ENCODE measurements at places on chromosomes 5 and 9. TPM values are rescaled to one million over a fixed set of nuclear protein-coding genes. Genes with fewer than 3 reads are reported as not detected.
A peak's percentile ranks its signal among the peaks of the same experiment; 100 is the strongest.

DNA sequence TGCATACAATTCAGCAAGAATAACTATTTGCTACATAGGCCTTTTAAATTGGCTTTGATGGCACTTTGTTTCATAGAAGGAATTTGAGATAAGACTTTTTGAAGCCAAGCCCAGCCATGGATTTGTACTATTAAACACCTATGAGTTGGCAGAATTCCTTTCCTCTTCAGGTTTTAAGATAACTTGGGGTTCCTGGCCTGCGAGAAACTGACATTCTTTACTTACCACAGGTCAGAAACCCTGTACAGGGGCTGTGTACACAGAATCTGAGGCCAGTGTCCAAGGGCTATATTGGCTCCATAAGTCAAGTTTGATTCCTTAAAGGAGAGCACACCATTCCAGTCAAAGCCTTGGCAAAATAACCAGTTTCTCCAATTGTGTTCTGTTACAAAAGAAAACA lies 10.8 kb upstream of the BTNL3 start:
- DNase-seq: no peak

DNA sequence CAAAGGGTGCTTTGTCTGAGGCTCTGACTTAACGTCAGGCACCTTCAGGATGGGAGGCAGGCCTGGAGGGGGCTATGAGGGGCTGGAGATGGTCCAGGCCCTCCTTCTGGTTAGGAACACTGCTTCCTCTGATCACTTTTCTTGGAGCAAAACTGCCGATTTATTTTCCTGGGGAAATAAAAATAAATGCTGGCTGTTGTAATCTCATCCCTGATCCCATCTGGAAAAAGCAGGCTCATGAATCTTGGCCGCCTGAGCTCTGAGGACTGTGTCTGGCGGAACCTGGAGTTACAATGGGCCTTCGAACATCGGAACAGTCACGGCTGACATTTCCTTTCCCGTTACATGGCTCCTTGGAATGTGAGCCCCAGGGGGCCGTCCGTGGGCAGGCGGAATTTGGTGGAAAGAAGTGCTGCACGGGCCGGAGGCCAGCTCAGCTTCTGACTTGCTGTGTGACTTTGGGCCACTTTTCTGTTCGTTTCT lies 157.8 kb downstream of the RGS3 start:
- peak; percentile 51 for DNase-seq

DNA sequence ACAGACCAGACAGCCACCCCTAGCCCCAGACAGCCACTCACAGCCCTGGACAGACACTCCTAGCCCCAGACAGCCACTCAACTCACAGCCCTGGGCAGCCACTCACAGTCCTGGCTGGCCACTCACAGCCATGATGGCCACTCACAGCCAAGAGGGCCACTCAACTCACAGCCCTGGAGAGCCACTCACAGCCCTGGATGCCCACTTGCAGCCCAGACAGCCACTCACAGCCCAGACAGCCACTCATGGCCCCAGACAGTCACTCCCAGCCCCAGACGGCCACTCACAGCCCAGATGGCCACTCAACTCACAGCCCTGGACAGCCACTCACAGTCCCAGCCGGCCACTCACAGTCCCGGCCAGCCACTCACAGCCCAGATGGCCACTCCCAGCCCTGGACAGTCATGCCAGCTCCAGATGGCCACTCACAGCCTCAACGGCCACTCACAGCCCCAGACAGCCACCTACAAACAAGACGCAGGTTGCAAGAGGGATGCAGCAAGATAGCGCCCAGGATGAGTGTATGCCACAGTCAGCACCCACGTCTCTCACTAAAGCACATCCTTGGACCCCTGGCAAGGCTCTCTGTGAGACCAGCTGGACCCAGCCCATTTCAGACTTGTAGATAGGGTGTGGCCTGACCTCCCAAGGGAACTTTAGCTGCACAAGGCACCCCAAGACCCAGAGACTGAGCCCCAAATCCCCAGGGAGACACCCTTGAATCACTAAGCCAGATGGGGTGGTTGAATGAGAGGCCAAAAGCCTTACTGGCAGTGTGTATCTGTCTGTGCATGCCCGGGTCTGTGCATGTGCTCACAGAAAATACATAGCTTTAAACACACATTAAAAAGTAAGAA lies 22.4 kb downstream of the ZDHHC11B start:
- peak; percentile 45 for DNase-seq

GRCh38 chr5:39650008-39650762 lies 225.4 kb upstream of the DAB2 start:
- DNase-seq: no peak

- no peak for DNase-seq
These were observed 59.6 kb upstream of the C5orf58 start for GRCh38 chr5:170173227-170173626.

- no peak for DNase-seq
These were observed 467.0 kb downstream of the HTR1A start for GRCh38 chr5:63495225-63495624.

GRCh38 chr5:125044491-125045282 lies 298.2 kb upstream of the ZNF608 start:
- DNase-seq: no peak

Gene ADGRD2
- total RNA-seq: not detected

- DNase-seq: no peak
These were observed 475 bp downstream of the DDX31 start for GRCh38 chr9:132669319-132669697.

Gene RUSC2
- 12.3 TPM for total RNA-seq

- DNase-seq: peak; percentile 78
These were observed 47.1 kb downstream of the EHMT1 start for GRCh38 chr9:137665697-137666512.

DNA sequence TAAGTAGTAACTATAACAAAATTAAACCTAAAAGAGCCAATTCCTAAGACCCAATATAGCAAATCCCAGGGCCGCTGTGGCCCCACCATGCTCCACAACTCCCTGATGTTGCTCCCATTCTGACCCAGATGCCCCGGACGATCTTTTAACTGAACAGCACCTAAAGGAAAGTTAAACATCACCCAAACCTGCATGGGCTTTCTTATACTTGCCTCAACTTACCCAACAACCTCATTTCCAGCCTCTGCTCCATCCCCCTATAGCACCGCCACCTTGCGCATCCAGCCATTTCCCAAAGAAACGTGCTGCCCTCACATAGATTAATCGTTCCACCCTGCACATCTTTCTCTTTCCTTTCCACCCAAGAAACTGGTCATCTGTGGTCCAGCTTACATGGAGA lies 54.6 kb downstream of the ZNF354C start:
- peak; percentile 8 for DNase-seq

- DNase-seq: no peak
These were observed 135.9 kb downstream of the CCDC192 start for GRCh38 chr5:127839072-127839471.

DNA sequence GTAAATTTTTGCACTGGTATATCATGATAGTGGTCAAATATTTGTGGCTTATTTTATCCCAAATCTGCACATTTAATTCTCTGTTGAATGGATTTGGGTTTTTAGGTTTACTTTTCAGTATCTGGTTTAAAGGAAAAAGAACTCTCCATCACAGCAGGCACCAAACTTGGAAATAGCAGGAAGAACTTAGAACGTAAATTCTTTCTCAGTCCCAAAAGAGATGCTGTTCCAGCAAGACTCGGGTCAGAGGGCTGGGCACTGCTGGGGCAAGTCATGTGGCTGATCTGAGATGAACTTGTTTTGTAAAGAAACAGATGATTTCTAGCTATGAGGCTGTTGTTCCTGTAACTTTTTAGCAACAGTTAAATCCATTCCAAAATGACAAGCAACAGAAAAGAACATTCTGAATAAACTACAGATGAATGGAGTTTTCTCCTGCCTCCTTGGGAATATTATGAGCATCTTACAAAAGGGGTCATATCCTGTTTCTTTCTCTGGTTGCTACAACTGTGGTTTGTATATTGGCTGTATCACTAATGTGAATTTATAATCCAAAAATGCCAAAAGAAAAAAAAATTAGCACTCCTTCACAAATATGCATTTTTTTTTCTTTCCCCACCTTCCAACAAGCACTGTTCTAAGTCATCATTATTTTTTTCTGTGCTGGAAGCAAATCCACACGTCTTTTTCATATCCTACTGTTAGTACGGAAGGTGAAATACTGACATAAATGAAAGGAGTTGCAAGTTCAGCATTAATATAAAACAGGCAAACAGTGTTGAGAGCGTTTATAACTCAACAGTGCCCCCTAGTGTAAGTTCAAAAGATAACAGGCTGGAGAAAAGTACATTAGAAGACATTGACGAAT lies 31.1 kb downstream of the OR2K2 start:
- DNase-seq: peak; percentile 8

Data from H7 (cell line).